Bronchial smooth muscle cell (primary cell): ENCODE measurements at places on chromosomes 3 and 15. TPM values are rescaled to one million over a fixed set of nuclear protein-coding genes. Genes with fewer than 3 reads are reported as not detected.

DUOXA2 gene
- not detected in 2 replicates for total RNA-seq

C3orf22 gene
- not detected in 2 replicates for total RNA-seq

NEK10 gene
- 16.7 and 41.3 TPM in 2 replicates for total RNA-seq

ANKRD34C gene
- not detected in 2 replicates for total RNA-seq

SRGAP3 gene
- total RNA-seq = 6.0 and 9.8 TPM in 2 replicates

TIMP4 gene
- 12.0 and 17.2 TPM in 2 replicates for total RNA-seq

STRIT1 gene
- total RNA-seq = not detected in 2 replicates

ABHD10 gene
- total RNA-seq = 34.4 and 44.0 TPM in 2 replicates

INKA1 gene
- total RNA-seq = 10.1 and 12.1 TPM in 2 replicates

DLL4 gene
- under 0.01 and 0.16 TPM in 2 replicates for total RNA-seq

SCAANT1 gene
- total RNA-seq = not detected in 2 replicates

ICE2 gene
- total RNA-seq = 22.9 and 33.7 TPM in 2 replicates

ASB14 gene
- 0.17 TPM in 1 of 2 replicates, not detected in the other for total RNA-seq
